Breast epithelium (tissue), 4 donors: ENCODE measurements at places on chromosomes 6 and 20. TPM values are rescaled to one million over a fixed set of nuclear protein-coding genes. Genes with fewer than 3 reads are reported as not detected.

- no peaks in the 10 kb centered on the region for H3K27me3 ChIP-seq
- no peaks in the 10 kb centered on the region for H3K36me3 ChIP-seq
- H3K4me1 ChIP-seq = no peaks in the 10 kb centered on the region
- H3K27ac ChIP-seq = no peak overlapping the region
- no peak for DNase-seq
- no peak overlapping the region for H3K4me3 ChIP-seq
These were observed 108.4 kb downstream of the ARID1B start for GRCh38 chr6:156885562-156885961.

DNA sequence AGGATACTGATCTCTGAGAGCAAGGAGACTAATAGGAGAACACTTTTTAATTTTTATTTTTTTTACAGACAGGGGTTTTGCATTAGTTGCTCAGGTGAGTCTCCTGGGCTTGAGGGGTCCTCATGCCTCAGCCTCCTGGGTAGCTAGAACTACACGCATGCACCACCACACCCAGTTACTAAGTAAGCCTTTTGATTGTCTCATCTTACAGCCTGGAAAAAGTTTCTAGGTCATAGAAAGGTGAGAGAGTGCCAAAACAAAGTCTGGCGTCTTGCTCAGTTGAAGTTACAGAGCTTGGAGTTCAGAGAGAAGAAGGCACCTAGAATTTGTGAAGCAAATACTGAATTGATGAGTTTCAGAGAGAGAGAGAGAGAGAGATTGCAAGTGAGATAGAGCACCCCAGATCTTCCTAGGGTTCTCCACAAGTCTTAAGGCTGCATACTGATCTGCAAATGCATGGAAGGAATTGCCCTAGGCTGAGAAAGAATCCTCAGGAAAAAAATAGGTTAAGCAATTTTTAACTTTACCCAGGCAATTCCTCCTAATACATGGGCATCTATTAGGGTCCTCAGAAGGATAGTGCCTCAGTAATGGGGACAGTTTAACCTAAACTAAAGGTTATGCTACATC is 37.6 kb upstream of the PHIP start:
- H3K4me1 ChIP-seq = no peaks in the 10 kb centered on the region
- DNase-seq = no peak
- no peak overlapping the region for H3K27ac ChIP-seq
- H3K27me3 ChIP-seq = no peaks in the 10 kb centered on the region
- no peak overlapping the region for H3K4me3 ChIP-seq
- H3K36me3 ChIP-seq = no peaks in the 10 kb centered on the region

GRCh38 chr6:14447240-14447639 is 329.7 kb downstream of the CD83 start:
- H3K4me1 ChIP-seq = no peaks in the 10 kb centered on the region
- no peak for DNase-seq
- no peak overlapping the region for H3K27ac ChIP-seq

PPIL6 gene
- total RNA-seq = 2.6 TPM

GRCh38 chr6:35706468-35706867 is 17.8 kb upstream of the FKBP5 start:
- no peak overlapping the region for H3K4me3 ChIP-seq
- H3K36me3 ChIP-seq = no peaks in the 10 kb centered on the region
- no peak overlapping the region for H3K27ac ChIP-seq
- no peak for DNase-seq
- no peaks in the 10 kb centered on the region for H3K27me3 ChIP-seq
- H3K4me1 ChIP-seq = no peaks in the 10 kb centered on the region

RSPH9 gene
- total RNA-seq = not detected

DNA sequence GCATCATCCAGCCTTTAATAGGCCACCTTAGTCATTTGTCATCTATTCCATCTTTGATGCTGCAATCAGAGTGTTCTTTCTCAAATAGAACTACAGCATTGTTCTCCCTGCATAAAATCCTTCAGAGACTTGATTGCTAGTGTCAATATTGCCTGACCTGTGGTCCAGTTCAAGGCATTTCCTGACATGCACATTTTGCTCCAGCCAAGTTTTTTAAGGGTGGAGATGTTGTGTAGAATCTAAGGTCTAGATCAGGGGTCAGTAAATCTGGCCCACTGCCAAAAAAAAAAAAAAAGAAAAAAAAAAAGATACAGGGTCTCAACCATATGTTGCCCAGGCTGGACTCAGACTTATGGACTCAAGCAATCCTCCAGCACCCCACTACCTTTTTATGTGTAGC is 354.4 kb downstream of the FRK start:
- H3K4me3 ChIP-seq = no peak overlapping the region
- no peak overlapping the region for H3K27ac ChIP-seq
- H3K27me3 ChIP-seq = no peaks in the 10 kb centered on the region
- no peak for DNase-seq
- no peaks in the 10 kb centered on the region for H3K36me3 ChIP-seq

- no peak overlapping the region for H3K27ac ChIP-seq
- no peak for DNase-seq
- no peaks in the 10 kb centered on the region for H3K4me1 ChIP-seq
- no peaks in the 10 kb centered on the region for H3K27me3 ChIP-seq
These were observed 344.9 kb upstream of the JAG1 start for GRCh38 chr20:11018668-11019170.

GRCh38 chr6:139584599-139584998 is 210.2 kb upstream of the CITED2 start:
- DNase-seq = no peak
- no peak overlapping the region for H3K27ac ChIP-seq
- no peak overlapping the region for H3K4me3 ChIP-seq
- no peaks in the 10 kb centered on the region for H3K4me1 ChIP-seq

- H3K4me1 ChIP-seq = no peaks in the 10 kb centered on the region
- no peak for DNase-seq
- no peak overlapping the region for H3K27ac ChIP-seq
These were observed 478.2 kb upstream of the CITED2 start for GRCh38 chr6:139852488-139853140.

DNA sequence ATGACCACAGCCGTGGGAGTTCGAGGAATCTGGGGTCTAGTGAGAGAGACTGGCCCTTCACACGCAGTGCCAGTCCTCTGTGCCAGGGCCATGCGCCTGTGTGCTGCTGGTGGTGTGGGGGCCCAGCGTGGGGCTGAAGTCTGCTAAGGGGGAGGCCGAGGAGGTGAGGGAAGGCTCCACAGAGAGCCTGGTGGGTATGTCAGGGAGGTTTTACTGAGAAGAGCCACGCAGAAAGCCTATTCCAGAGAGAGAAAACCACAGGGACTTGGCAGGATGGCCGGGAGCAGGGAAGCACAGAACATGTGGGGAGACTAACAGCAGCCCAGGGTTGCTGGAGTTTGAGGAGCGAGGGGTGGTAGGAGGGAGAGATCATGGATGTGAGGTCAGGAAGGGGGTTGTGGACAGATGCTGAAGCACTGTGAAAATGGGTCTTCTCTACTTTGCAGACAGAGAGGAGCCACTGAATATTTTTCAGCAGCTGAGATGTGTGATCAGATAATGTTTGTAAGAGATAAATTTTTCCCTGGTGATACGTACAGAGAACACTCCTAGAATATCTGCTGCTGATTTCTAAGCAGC is 35.3 kb downstream of the DUSP22 start:
- no peaks in the 10 kb centered on the region for H3K27me3 ChIP-seq
- H3K27ac ChIP-seq = peak overlapping the region; percentile 62
- H3K36me3 ChIP-seq = no peaks in the 10 kb centered on the region
- no peak for DNase-seq
- H3K4me3 ChIP-seq = peak overlapping the region; percentile 20

DNA sequence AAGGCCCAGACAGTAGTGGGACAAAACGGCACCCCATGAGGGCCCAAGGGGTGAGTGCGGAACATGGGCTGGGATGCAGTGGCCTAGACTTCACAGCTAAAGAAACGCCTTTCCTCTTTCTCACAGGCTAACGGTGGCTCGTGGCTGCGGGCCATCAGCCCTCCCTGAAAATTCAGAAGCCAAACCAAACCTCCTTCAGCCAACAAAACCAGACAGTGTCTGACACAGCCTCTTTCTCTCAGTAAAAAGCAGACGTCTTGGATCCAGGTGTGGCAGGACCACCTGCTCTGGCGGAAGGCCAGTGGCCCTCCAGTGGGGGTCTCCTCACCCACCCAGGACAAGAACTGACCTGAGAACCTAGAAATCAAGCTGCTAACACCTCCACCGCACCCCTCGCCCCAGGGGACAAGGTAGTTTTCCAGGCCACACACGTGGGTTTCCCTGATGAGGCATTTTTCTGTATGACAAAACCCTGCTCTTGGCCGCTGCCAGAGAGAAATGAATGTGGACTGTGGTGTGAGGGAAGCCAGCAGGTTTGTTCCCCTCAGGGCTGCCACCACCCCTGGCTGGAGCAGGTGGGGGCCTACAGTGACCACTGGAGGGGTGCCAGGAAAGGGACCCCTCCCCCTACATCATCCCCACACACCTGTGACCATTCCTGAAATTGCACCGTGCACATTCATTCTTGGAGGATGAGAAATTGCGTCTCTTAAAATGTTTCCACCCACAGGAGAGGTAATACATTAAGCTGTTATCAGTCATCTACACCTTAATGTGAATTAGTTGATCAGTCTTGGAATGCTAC is 76.8 kb upstream of the PIM1 start:
- no peaks in the 10 kb centered on the region for H3K27me3 ChIP-seq
- no peaks in the 10 kb centered on the region for H3K36me3 ChIP-seq
- peak overlapping the region; percentile 76 for H3K27ac ChIP-seq
- no peak overlapping the region for H3K4me3 ChIP-seq
- DNase-seq = no peak

LTB gene
- not detected for total RNA-seq

- H3K4me3 ChIP-seq = peak overlapping the region; percentile 40
- no peaks in the 10 kb centered on the region for H3K36me3 ChIP-seq
- DNase-seq = no peak
- H3K27ac ChIP-seq = peak overlapping the region; percentile 43
- H3K4me1 ChIP-seq = no peaks in the 10 kb centered on the region
- no peaks in the 10 kb centered on the region for H3K27me3 ChIP-seq
These were observed 28.8 kb upstream of the PLAGL1 start for GRCh38 chr6:144036835-144037195.

SIGLEC1 gene
- total RNA-seq = 6.9 TPM

GRCh38 chr20:32336918-32337347 is 21.2 kb upstream of the ASXL1 start:
- H3K27me3 ChIP-seq = no peaks in the 10 kb centered on the region
- no peak overlapping the region for H3K27ac ChIP-seq
- no peaks in the 10 kb centered on the region for H3K4me1 ChIP-seq
- no peak overlapping the region for H3K4me3 ChIP-seq
- H3K36me3 ChIP-seq = no peaks in the 10 kb centered on the region

CFAP206 gene
- 0.66 TPM for total RNA-seq

DNA sequence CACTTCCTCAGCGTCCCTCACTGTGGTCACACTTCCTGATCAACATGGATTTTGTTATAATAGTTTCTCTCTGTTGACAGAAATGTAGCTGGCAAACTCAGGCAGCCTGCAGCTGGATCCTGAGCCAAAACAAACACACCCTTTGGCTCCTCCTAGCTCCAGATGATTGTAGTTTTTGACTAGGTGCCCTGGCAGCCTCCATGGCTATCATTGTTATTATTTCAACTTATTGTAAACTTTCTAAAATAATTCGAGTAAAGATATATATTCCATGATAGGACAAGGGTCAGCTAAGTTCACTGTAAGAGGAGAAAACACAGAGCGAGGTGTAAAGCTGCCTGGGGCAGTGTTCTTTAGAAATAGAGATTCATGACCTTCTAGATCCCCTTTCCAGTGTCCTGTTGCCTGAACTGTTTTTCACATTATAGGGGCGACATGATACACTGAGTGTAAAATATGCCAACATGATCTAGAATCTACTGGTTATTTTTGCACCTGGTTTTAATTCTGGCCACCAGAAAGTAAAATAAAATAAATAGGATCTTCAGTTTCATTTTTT is 98.2 kb upstream of the HDGFL1 start:
- DNase-seq = peak; percentile 68
- no peaks in the 10 kb centered on the region for H3K36me3 ChIP-seq
- no peak overlapping the region for H3K4me3 ChIP-seq

DNA sequence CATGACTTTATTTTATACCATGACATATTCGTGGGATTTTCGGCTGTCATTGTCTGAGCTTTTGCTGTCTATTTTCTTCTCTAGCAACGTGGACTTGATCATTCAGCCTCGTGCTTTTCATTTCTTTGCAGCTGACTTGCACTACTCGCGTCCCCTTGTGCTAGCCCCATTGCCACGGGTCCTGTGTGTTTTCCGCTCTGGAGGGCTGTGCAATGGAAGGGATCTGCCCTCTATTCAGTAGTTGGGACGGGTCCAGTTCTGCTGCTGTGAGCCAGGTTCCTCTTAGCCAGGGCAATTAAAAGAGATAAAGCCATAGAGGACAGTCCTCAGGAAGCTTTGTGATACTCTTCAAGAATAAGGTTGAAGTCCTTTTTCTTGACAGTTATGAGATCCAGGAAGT is 17.6 kb downstream of the NEDD9 start:
- H3K27ac ChIP-seq = peak overlapping the region; percentile 82
- no peaks in the 10 kb centered on the region for H3K36me3 ChIP-seq
- no peaks in the 10 kb centered on the region for H3K27me3 ChIP-seq

DNA sequence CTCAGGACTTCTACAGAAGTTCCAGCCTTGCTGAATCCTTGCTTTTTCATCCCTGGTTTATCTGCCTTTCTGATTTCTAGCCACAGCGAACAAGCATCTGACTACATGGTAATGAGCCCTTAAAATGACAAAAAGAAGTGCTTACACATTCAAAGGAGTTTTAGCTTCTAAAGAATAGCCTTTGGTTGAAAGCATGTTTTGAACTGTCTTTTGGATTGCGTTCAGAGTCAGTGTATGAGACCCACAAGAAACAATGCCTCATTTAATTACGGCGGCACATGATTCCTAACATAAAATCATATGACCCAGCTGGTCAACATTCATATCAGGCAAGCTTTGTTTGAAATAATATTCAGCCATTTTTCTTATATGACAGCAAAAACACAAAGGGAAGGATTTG is 784.2 kb downstream of the KIF16B start:
- H3K27ac ChIP-seq = no peak overlapping the region
- no peaks in the 10 kb centered on the region for H3K27me3 ChIP-seq
- H3K36me3 ChIP-seq = no peaks in the 10 kb centered on the region
- no peaks in the 10 kb centered on the region for H3K4me1 ChIP-seq

MUC21 gene
- not detected for total RNA-seq

SSTR4 gene
- not detected for total RNA-seq

GNL1 gene
- 39.7 TPM for total RNA-seq
